GM23338 (cell line): ENCODE measurements at places on chromosomes 7 and 10.

- DNase-seq, result no peak
Measured at GRCh38 chr10:98901441-98902110, 334.1 kb downstream of the HPSE2 start.

- DNase-seq, result no peak
Measured at GRCh38 chr10:72449941-72450441, 95.3 kb upstream of the DNAJB12 start.

GRCh38 chr10:72513910-72514309 is 112.0 kb downstream of the MICU1 start:
- no peak for DNase-seq

GRCh38 chr10:78905015-78905956 is 163.5 kb upstream of the ZMIZ1 start:
- no peak for DNase-seq

DNA sequence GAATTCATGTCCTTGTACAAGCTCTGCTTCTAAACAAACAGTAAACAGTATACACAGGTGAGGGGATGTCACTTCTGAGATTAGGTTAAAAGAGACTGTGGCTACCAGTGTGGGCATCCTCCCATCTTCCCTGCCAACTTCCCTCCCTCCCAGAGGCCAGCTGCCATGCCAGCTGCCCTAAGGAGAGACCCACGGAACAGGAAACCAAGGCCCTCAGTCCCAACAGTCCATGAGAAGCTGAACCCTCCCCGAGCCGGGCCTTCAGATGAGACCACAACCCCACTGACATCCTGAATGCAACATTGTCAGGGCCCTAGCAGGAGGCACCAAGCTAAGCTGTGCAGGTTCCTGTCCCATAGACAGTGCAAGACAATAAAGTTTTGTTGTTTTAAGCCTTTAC is 106.1 kb downstream of the CTBP2 start:
- DNase-seq, result no peak

- DNase-seq, result no peak
Measured at GRCh38 chr7:24970676-24971075, 9.3 kb downstream of the OSBPL3 start.
